ENCODE measurements at places on chromosomes 16 and 17.

DNA sequence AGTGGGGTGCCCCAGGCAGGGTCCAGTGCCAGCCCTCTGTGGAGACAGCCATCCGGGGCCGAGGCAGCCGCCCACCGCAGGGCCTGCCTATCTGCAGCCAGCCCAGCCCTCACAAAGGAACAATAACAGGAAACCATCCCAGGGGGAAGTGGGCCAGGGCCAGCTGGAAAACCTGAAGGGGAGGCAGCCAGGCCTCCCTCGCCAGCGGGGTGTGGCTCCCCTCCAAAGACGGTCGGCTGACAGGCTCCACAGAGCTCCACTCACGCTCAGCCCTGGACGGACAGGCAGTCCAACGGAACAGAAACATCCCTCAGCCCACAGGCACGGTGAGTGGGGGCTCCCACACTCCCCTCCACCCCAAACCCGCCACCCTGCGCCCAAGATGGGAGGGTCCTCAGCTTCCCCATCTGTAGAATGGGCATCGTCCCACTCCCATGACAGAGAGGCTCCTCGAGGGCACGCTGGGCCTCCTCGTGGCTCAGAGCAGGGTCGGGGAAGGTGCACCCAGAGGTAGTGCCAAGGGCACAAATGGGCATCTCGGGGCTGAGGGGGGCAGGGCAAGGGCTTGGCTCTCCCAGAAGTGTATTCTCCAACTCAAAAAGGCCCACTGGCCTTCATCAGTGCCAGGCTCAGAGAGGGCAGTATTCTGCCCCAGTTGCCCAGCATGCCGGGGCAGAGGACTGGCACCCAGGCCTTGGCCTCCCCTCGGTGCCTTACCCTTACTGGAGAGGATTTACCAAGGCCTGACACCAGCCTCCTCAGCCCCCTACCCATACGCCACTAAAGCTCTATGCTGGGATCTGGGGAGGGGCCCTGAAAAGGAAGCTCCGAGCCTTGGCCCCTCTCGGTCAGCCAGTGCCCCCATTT is at the start of gene CDH5:
Gene CDH5 (plus strand): TSS at position 259 of the 867 bp plus-strand sequence. CDS start 12,647 bp downstream, outside the sequence.
- no peak for DNase-seq

GRCh38 chr16:27572711-27573110 is 22.8 kb downstream of the KATNIP start:
- no peak for DNase-seq

GRCh38 chr17:68863091-68863652 is 92.0 kb downstream of the ABCA8 start:
- DNase-seq, result no peak

- DNase-seq, result no peak
These were observed 20.5 kb upstream of the ERN1 start for GRCh38 chr17:64150237-64151015.

DNA sequence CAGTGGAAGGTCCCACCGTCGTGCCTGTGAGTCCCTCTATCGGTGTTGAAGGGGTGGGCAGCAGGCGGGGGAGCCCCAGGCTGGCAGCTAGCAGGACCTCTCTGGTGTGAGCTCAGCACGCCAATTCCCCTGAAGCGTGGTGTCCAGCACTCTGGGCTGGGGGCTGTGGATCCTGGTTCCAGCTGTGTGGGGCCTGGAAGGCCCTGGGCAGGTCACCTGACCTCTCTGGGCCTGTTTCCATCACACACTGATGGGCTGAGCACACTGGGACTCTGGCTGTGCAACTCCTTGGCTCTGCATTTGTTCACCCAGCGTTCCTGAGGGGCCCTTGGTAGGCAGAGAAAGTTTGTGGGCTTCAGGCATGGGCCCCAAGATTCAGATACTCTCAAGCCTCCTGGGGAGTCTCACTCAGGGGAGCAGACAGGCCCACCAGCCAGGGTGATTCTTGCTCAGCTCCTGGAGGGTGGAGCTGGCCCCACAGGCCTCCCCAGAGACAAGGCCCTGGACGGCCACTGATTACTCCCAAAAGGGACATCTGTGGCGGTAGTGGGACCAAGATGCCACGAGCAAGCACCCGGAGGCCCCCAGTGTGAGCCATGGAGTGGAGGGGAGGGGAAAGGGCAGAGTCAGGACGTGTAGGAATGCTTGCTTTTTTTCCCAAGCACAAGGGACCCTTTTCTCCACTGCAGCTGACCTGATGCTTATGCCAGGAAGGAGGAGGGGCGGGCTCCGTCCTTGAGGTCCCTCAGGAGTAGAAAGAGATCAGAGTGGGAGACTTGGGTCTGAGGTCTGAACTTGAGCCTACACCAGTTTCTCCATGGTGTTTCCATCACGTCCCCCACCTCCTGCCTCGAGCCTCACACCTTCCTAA is 8.5 kb downstream of the SCGB1C2 start:
- no peak for DNase-seq

- DNase-seq, result no peak
These were observed 1.9 kb downstream of the CIITA start for GRCh38 chr16:10878644-10879501.

- DNase-seq, result no peak
These were observed 26.2 kb downstream of the ENDOV start for GRCh38 chr17:80441133-80441578.

DNA sequence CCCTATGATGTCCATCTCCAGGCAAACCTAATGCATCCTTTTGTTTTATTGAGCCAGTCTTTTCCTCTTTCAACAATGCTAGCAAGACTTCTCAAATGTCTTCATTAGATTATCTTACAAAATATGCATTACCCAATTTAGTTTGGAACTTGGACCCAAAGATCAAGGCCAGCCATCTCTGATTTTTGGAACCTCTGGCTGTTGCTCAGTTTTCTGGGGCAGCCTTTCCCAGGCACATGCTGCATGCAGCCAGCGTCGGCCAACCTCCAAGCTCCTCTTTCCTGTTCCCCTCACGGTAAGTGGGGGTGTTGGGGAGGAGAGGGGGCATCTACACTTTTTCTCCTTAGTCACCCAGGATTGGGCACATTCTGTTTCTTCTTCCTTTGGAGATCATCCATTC is 189.3 kb downstream of the PRKCA start:
- DNase-seq, result no peak

- no peak for DNase-seq
These were observed 9.3 kb downstream of the SLC47A2 start for GRCh38 chr17:19706791-19707727.

DNA sequence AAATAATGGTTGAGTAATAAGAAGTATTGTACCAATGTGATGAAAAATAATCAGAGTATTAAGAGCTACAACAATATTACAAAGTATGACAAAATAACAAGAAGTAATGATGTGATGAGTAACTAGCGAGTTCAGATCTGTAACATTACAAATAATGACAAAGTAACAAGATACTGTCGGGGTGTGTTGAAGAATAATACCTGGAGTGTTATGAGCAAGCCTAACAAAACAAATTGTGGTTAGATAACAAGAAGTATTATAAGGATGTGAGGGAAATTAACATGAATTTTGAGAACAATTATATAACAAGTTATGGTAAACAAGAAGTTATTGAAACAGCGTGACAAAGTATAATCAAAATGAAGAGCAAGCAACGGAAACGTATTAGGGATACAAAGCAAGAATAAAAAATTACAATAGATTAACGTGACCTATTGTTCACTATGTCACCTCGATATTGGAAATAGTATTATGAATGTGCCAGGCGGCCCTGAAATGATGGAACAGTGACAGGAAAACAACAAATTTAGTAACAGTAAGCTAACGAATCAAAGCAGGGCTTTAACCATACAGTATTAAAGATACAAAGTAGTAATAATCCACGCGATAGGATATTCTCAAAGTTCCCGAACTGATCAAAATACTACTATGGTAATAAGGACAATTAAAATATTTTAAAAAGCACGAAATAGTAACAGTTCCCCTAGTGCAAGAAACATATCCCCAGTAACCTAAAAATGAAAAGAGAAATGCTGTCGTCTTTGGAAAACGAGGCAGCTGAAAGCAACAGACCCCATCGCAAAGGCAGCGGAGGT is 1.6 kb downstream of the TBX4 start:
- DNase-seq, result no peak
